Spleen (tissue), 13 donors: ENCODE measurements at places on chromosomes 1 and 21.

GRCh38 chr1:27624467-27625178, 10.4 kb downstream of the FGR start:
- no peak for DNase-seq

DNA sequence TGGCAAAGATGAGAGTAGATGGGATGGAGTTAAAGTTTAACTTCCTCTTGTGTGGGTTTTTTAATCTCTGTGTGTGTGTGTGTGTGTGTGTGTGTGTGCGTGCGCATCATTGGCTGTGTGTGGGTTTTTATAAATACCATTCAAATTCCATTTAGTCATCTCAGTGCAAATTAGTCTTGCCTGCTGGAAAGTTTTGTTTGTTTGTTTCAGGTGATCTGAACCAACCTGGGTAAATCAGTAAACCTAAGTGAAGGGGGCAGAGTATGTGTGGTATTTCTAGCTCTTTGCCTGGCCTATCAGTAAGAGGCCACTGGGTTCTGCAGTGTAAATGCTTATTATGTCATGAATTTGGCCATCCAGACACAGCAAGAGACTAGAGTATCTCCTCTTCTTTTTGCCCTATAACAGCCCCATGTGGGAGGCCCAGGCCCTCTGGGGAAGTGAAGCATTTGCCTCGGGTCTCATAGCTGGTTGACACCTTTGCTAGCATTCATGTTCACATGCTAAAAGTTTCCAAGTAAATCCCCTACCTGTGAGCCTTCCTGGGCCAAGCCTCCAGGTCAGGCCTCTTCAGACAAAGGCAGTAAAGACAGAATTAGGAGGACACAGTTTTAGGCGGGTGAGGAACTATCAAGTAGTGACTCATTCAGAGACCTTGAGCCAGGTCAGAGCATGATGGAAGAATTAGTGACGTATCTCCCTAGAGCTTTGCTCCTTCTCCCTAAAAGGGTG, 14.7 kb downstream of the INTS3 start:
- peak; percentile 64 for DNase-seq

DNA sequence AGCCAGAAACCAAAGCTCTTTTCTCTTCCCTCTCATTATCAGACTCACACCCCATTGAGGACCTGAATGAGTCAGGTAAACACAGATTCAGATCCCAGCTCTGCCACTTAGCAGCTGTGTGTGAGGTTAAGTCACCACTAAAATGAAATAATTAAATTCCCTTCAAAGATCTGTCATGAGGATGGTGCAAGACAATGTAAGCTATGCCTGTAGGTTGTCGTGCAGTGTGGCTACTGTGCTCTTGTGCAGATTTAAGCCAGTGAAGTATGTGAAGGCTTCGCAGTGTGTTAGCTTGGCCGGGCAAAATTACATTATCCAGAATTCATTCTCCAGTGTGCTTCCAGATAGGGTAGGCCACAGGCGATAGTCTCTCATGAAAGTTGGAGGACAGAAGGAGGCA, 13.6 kb downstream of the UBL4B start:
- peak; percentile 6 for DNase-seq

DNA sequence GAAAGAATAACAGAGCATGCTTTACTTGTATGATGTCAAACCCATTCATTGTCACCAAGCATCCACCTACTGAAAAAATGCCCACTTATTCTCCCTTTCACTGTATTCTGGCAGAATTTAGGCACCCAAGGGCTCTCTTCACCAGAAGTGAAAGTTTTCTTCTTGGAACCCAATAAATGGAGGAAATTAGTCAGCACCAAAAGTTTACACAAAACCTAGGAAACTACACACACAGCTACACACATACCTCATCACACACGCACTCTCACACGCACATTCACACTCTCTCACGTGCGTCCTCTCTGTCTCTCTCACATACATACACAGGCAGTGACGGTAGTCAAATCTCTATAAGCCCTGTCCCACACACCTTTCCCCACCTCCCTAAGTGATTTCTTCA, 37.6 kb downstream of the MCOLN2 start:
- DNase-seq: no peak

GRCh38 chr1:48236716-48237470, 14.4 kb downstream of the SLC5A9 start:
- no peak for DNase-seq

- DNase-seq: no peak
Measured at GRCh38 chr1:178456472-178456871, 40.3 kb downstream of the CLEC20A start.

GRCh38 chr1:11364170-11364569, 91.2 kb downstream of the UBIAD1 start:
- no peak for DNase-seq

DNA sequence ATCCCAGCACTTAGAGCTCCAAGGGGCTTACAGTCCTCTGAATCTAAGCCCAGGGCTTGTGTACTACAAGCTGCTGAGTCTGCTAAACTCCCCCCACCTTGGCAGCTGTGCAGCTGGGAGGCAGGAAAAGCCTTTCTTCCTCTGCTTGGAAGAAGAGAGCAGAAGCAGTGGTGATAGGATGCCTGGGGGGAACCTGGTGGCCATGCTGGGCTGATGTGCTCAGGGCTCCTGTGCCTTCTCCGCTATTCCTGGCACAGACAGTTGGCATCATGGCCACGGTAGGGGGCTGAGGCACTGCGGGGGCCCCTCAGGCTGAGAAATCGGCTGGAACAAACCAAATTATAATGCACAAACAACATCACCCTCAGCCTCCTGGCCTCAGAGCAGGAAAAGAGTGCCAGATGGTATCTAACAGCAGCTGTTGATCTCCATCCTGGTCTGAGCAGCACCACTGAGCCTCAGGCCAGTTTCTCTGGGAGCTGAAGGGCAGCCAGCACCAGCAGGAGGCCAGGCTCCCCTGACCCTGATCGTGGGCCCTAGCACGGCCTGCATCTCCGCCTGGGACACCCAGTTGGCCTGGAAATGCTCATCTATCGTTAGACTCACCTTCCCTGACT, 35.8 kb downstream of the ECE1 start:
- no peak for DNase-seq

DNA sequence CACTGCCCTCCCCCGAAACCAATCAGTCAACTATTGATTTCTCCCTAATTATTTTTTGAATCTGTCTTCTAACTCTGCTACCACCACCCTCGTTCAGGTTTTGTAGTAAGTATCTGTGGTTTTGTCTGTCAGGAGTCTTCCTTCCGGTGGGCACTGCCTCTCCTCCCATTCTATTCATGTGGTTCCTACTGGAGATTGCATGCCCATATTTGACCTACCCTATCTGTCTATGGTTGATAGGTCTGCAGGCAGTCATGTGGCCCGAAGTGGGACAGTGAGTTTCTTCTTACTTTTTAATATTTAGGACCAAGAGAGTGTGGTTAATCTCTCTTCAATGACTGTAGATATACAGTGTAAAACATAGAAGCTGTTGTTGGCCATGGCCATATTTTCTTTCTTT, 17.8 kb upstream of the MAST2 start:
- no peak for DNase-seq

DNA sequence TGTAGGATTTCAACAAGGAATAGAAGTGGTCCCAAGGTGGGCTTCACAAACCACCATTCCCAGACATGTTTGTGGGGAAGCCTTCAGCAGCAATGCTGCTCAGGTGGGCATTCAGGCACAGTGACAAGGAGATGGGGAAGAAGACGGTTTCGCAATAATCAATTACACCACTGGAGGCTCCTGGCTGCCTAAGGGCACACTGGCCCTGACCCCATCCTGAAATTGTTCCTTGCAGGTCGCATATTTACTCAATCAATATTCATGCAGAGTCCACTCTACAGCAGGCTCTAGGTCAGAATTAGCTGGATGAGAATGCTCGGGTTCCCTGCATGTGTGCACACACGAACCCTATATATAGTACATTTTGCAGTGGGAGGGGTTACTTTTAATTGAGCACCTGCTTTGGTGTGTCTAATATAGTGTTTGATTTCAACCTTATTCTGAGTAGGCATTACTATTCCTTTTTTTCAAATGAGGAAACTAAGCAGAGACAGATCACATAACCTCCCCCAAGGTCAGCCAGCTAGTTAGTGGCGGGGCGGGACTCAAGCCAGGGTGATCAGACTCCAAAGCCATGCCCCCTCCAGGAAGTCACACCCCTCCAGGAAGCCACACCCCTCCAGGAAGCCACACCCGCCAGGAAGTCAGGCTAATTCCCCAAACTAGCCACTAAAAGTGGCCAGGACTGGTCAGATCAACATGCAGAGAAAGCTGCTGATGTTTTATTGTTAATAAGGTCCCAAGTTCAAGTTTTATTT, 106.5 kb downstream of the HLCS start:
- DNase-seq: peak; percentile 89

DNA sequence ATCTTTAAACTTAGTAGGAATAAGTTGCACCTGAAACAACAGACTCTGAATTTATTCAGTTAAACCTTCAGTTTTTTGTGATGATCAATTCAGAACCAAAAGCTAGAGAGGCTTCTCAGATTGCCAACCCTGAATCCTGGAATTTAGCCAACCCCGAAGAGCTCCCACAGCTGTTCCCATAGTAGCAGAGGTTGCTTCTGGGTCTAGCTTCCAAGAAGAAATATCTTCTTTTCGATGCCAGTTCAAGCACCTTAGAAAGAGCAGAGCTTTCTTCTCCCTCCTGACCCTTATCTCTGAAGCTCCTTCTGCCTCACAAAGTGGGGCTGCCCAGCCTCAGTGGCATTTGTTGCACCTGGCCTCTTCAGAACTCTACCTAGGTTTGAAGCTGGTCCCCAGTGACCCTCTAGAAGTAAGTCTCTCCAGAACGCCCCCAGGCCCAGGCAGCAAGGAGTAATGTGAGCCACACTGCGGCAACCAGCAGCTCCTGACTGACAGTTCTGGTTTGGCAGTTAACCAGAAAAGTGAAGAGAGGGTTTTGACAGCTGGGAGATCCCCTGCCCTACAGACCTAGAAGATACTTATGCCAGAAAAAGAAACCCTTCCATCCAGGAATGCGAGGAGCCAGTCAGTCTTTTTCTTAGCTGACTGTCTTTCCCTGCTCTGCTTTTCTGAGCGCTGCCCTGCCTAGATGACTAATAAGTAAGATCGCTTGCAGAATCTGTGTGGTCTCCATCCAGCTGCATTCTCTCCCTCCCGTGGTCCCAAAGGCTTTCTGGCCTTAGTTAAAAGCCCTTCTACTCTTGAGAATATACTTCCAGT, 165.9 kb downstream of the ADGRL4 start:
- no peak for DNase-seq

GRCh38 chr1:11654137-11654938, at the start of the genes FBXO2 and FBXO44:
FBXO2 (minus strand) TSS chr1:11654429; CDS start chr1:11654340, 89 bp downstream.
FBXO44 (plus strand) TSS chr1:11654877; CDS start chr1:11655836, 959 bp downstream.
- peak; percentile 91 for DNase-seq

GRCh38 chr1:47161298-47162040, 24.2 kb downstream of the CYP4A22 start:
- no peak for DNase-seq

DNA sequence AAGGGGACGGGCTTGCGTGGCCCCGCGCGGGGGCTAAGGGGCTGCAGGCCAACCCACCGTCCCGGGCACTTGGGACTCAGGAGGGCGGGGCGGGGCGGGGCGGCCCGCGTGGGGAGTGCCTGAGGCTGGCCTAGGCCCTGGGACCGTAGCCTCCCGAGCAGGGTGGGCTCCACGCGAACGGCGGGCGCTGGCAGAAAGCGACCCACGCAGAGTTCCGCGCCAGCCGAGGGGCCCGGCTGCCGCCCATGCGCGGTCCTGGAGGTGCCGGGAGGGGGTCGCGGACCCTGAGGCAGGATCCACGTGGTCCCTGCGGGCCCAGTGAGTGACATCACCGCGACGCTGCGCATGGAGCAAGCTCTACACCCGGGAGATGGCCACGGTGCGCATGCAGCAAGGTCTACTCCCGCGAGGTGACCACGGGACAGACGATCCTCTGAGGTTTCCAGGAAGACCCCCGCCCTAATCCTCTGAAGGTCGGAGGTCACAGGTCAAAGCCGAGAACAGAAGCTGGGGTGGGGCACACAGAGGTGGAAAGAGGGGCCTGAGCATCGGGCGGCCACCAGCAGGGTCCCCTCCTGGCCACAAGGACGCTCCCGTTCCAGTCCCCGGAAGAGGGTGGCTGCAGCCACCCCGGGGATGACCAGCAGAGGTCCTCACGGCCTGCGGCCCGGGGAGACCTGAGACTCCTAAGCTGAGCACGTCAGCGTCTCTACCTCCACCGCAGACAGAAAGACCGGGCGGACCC, 13.5 kb upstream of the SLC19A1 start:
- DNase-seq: peak; percentile 95

DNA sequence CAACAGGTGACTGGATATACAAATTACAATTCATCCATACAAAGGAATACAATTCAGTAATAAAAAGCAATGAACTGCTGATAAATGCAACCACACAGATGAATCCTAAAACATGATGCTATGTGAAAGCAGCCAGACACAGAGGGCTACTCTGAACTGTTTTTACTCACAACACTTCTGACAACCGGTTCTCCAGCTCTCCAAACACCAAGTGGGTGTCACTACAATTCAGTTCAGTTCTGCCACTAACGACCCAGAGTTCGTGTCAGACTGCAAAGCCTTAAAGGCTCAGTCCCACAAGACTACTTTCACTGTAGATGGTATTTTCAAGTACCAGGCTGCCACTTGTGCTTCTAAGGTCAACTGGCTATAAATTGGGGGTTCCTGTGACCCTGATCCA, 119.4 kb downstream of the SLC16A1 start:
- no peak for DNase-seq

DNA sequence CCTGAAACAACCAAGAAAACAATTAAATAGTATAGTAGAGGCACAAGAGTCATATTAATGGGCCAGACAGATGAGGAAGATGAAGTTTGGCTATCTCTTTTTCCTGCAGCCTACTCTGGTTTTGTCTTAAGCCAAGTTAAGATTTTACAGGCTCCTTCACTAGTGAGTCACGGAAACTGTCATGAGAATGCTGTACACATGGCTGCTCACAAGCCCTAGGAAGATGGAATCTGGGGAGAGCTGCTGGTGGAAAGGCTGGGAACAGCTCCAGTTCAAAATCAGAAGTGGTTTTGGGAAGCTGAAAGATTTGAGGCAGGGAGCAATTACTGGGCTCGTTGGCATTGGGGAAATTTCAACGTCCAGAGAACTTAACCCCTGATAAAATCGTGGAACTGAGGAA, 46.4 kb upstream of the S1PR1 start:
- DNase-seq: no peak

DNA sequence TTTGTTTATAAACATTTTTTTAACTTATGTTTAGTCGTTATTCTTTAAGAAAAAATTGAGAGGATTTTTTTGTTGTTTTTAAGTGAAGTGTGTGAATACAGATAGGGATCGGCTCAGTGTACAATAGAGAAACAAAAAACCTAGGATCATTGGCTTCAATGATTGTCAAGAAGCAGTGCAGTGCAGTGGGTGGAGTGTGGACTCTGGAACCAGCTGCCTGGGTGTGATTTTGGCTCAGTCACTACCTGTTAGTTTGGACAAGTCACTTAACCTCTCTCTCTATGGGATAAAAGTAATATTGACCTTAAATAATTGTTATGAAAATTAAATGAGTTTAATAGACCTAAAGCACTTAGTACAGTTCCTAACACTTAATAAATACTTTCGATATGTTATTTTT, 41.3 kb downstream of the SCCPDH start:
- DNase-seq: no peak

DNA sequence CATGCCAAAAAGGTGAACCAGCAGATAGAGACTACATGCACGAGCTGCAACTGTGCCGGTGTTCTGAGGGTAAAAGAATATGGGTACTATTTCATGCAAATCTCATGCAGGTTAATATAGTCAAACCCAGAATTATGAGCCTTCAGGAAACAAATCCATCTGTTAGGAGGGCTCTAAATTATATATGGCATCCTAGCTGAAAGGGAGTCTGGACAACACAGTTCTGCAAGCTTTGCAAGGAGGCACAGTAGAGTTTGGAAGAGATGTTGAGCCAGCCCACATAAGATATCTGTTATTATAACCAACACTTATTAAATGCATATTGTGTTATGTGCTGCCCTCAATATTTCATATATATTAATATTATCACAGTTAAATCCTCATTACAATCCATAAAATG, 50.5 kb upstream of the PALMD start:
- no peak for DNase-seq
